OCI-LY7 (cell line): ENCODE measurements at places on chromosomes 4 and X. TPM values are rescaled to one million over a fixed set of nuclear protein-coding genes. Genes with fewer than 3 reads are reported as not detected.

The MAGEA4 gene
- total RNA-seq, result not detected in 2 replicates

The KLHL34 gene
- not detected in 2 replicates for total RNA-seq

The DLG3 gene
- 0.09 TPM in 1 of 2 replicates, not detected in the other for total RNA-seq

The PLS3 gene
- not detected in 2 replicates for total RNA-seq

The SYN1 gene
- not detected in 2 replicates for total RNA-seq

The DAPP1 gene
- 69.8 and 71.9 TPM in 2 replicates for total RNA-seq

The MAPK10 gene
- total RNA-seq, result 26.0 and 32.0 TPM in 2 replicates

The MAGEB10 gene
- not detected in 2 replicates for total RNA-seq

The IBSP gene
- total RNA-seq, result not detected in 2 replicates

The ARX gene
- total RNA-seq, result 0.11 TPM in 1 of 2 replicates, not detected in the other

The ZCCHC18 gene
- 4.5 and 4.6 TPM in 2 replicates for total RNA-seq

The NALF2 gene
- total RNA-seq, result 7.7 TPM in 2 replicates

The SLC4A4 gene
- not detected in 2 replicates for total RNA-seq

The PPEF1 gene
- not detected in 2 replicates for total RNA-seq

The FATE1 gene
- not detected in 2 replicates for total RNA-seq

The PABPC1L2B gene
- total RNA-seq, result not detected in 2 replicates

The FAM47A gene
- not detected in 2 replicates for total RNA-seq
